ENCODE measurements at places on chromosomes 5 and 9. TPM values are rescaled to one million over a fixed set of nuclear protein-coding genes. Genes with fewer than 3 reads are reported as not detected.
A peak's percentile ranks its signal among the peaks of the same experiment; 100 is the strongest.

MARCOL gene
- total RNA-seq: 3.8 TPM

CNTNAP3 gene
- 3.9 TPM for total RNA-seq

MARCHF11 gene
- not detected for total RNA-seq

SLC1A3 gene
- total RNA-seq: 5.0 TPM

GLT6D1 gene
- not detected for total RNA-seq

DNA sequence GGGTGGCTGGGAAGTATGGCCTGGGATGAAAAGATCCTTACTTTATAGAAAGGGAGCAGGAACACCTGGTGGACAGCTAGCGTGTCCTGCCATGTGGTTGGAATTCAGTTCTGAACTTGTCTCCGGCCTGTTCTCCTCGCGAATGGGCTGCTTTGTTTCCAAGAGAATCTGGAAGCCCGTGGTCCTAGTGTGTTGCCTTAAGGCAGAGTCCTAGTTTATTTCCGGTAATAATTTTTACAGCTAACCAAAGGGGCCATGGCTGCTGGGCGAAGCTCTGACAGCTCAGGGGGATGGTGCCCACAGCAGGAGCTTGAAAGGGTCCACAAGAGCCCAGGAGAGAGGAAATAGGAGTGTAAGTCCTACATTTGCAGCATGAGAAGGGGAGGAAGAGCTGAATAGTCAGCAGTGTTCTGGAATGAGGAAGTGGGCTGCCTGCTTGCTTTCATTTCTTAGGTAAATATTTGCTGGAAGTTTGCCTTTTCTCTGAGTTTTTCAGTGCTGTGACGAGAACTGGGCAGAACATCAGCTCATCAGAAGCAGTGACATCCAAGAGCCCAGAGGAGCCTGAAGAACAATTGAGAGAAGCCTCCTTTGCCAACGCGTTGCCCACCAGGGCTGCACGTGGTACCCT lies 13.1 kb upstream of the IGFBPL1 start:
- DNase-seq: no peak

DNA sequence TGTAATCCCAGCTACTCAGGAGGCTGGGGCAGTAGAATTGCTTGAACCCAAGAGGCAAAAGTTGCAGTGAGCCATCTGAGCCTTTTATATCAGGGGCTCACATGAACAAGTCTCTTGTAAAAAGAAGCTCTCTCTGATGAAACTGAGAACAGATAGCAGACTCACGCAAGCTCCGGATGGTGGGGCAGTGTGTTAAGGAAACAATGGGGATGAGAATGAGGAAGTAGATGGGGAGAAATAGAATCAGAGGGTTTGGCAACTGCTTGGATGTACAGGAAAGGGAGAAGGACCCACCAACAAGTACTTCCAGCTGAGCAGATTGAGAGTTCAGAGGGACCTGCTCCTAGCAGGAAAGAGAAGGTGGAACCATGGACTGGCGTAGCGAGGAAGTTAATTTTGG lies 18.6 kb downstream of the TMEM252 start:
- no peak for DNase-seq

- DNase-seq: no peak
Measured at GRCh38 chr5:172623313-172623980, 17.6 kb upstream of the NEURL1B start.

DNA sequence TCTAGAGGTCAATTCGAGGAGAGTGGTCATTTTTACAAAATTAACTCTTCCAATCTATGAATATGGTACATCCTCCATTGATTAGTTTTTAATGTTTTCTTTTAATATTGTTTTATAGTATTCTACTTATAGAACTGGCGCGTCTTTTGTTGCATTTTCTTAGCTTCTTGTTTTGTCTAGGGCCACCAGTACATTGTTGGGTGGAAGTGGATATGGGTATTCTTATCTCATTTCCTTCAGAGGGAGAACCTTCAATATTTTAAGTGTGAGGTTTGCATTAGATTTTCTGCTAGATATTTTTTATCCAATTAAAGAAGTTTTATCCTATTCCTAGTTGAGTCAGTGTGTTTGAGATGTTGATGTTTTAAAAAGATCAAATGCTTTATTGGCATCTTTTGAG lies 69.8 kb downstream of the RPS23 start:
- DNase-seq: no peak

DNA sequence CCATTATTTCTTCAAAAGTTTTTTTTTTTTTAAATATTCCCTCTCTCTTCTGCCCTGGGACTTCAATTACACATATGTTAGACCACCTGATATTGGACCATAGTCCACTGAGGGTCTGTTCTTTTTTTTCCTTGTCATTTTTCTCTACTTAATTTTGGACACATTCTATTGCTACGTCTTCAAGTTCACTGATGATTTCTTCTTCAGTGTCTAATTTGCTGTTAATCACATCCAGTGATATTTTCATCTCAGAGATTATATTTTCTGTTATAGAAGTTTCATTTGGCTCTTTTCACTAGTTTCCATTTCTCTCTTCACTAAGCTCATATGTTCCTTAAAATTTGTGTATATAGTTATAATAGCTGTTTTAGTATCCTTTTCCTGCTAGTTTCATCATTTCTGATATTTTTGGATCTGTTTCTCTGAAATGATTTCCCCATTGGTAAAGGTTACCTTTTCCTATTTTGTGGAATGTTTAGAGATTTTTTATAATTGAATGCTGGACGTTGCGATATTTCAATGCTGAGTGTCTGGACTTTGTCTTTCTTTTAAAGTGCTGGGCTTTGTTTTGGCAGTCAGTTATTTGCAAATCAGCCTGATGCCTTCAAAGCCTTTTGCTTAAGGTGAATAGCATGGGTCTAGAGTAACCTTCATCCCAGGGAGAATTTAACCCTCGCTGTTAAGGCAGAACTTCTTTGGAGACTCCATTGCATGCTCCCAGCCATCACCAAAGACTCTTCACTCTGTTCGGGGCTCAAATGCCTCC lies 111.8 kb downstream of the TTLL11 start:
- DNase-seq: no peak

DNA sequence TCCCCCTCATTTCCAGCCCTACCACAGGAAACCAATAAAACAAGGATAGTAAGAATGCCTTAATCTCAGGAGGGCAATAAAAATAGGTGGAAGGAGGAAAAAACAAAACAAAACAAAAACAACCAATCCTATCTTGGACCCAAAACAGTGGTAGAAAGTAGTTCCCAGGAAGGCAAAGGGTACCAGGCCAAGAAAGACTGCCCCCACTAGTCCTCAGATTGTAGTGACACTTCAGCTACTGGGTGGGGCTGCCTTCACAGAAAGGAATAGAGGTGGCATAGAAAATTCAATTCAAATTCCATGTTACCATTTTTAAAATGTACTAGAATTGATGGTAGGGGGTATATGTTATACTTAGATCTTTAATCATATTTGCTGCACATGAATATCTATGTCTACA lies 59.3 kb downstream of the DPYSL3 start:
- DNase-seq: no peak

DNA sequence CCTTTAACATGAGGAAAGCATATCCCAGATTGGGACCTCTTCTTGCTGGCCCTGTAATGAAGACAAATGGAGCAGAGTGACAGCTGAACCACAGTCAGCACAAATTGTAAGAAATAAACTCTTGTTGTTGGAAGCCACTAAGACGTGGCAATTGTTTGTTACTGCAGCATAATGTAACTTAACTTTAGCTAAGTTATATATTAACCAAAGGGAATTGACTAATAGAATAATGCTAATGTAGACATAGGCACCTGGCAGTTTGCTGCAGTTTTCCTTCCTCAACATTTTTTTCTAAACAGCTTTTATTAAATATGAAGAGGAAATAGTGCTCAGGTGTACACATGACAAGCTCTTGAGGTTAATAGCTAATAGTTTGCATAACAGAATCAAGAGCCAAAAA lies 300.7 kb upstream of the SLC30A5 start:
- DNase-seq: no peak

DNA sequence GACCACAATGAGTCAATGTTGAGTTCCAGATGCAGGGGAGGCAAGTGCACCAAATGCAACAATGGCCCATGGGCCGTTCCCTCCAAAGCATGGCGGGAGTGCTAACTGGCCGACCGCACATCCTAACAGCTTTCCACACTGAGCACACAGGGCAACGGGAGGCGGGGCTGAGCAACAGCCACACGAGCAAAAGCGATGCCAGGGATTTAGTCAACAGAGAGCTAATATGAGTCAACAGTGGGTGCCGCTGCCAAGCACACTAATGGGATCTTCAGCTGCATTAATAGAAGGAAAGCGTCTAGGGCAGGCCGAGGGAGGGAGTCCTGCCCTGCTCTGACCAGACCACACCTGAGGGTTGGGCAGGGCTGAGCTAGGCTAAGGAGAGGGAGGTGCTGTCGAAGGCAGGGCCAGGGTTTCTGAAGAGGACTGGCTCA lies 4.6 kb downstream of the EPB41L4B start:
- DNase-seq: peak; percentile 79

DNA sequence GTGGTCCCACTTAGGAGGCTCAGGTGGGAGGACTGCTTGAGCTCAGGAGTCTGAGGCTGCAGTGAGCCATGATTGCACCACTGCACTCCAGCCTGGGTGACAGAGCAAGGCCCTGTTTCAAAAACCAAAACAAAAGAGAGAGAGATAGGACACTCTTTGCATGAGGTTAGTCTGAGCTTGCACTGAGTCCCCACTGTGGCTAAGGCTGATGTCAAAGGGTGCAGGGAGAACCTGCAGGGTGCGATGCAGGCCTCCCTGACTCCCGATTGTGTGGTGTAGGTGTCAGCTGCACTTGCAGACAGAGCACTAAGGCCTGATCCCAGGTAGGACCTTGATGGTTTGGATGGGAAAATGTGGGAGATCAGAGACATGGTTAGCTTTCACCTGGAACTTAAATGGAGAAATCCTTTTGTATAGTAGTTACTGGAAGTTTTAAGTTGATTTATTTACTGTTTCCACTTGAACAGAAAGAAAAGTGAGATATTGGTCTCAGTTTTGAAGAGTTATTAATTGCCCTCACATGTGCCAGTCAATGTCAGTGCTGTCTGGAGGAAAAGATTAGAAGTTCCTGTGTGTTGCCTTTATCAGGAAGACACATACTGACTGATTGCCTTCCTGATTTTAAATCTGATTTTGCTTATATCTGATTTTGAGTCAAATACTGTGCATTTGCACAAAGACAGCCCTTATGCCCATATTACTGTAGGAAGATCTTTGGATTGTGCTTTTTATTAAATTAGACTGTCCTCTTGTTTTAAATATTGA lies 260.0 kb downstream of the MAST4 start:
- no peak for DNase-seq

GRCh38 chr5:75484605-75485004 lies 26.8 kb downstream of the CERT1 start:
- DNase-seq: no peak

DNA sequence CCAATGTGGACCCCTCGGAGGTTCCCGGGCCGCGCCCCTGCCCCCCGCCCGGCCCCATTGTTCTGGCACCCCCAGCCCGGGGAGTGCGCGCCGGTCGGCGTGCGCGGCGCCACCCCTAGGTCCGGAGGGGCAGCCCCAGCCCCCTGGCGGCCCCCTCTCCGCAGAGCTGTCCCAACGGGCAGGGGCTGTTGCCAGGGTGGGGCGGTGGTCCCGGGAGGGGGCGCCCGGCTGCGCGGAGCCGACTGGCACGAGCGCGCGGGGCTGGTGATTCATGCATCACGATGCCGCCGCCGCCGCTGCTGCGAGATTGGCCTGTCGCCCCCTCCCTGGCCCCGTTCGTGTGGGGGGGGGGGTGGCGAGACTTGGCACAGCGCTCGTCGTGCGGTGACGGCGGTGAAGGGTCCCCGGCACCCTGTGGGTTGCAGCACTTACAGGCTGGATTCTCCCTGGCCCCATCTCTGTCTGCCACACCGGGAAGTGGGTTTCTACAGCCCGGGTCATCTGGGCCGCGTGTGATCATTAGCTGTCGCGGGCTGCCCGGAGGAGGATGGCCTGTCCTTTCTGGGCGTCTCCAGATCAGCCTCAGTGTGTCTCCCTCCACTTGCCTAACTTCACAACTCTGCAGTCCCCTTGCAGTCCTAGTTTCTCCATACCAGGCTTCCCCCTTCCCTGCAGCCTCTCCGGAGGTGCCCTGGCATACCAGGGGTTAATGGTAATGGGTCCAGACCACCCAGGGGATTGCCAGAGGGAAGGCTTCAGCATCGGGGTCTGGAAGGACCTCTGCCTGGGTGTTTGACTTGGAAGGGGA lies 858 bp downstream of the NCS1 start:
- DNase-seq: no peak

GRCh38 chr5:96226941-96227552 lies 206.0 kb downstream of the PCSK1 start:
- DNase-seq: no peak

DNA sequence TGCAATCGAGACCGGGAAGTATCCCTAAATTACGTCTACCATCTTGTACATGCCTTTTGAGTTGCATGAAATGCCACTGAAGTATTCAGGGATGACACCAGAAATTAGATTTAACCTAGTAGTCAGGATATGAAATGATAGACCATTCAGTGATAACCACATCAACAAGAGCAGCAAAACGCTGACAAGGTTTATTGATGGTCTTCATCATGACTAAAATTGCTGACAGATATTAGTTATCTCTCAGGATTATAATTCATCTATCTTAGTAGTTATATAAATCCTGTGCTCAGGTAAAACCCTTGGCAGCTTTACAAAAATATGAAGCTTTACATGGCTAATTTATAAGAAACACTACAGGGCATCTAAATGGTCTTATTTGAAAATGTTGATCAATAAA lies 1104.7 kb downstream of the EFNA5 start:
- DNase-seq: no peak

DNA sequence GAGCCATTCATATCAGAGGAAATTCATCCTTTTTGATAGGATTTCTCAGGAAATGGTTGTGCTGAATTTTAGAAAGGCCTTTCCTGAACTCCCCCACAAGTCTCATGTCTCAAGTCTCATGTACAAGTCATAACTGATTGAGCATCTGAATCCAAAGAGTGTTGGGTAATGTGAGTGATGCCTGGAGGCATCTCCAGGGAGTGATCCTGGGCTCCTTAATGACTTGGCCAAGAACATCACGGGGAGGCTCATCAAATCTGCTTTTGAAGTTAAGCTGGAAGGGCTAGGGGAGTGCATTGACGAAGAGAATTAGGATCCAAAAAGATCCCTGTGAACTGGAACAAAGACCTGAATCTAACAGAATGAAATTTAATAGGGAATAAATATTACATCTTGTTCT lies 79.2 kb downstream of the MAST4 start:
- DNase-seq: no peak

- no peak for DNase-seq
Measured at GRCh38 chr5:35024911-35025510, 22.7 kb downstream of the AGXT2 start.

DNA sequence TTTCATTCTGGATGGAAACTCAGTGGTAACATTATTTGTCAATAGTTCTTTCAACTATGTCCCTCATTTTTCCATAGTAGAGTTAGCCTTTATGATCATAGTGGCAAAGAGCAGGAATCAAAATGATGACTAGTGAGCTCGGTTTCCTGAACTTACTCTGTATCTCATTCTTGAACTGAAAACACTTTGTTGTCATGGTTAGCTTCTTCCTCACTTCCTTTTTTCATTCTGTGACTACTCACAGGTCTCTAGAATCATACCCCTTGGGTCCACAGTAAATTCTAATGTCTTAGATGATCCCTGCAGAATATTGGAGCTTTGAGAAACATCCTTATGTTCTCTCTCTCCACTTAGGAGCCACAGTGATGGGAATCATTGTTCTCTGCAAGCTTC lies 29.4 kb upstream of the RECK start:
- no peak for DNase-seq
